Renal cortical epithelial cell (primary cell): ENCODE measurements at places on chromosomes 3 and 15.

- DNase-seq: no peak
These were observed 1044.0 kb downstream of the IGSF11 start for GRCh38 chr3:117990627-117991026.

GRCh38 chr3:105195260-105195659 is 171.4 kb upstream of the ALCAM start:
- peak; percentile 70 for DNase-seq

DNA sequence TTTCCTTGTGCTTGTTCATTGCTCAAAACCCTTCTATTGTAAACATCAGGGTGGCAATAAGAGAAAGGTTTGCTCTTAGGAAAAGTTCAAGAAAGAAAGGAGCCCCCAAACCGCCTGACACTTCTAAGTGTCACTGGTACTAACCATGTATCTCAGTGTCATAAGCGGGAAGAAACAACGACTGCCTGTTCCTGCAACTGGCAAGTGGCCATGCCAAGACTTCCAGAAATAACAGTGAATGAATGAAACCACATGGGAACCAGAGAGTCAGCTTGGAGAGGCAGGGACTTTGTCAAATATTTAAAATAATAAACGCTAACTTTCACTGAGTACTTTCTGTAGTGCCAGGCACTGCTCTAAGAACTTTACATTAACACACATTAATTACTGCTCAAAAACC is 1.1 kb downstream of the PLSCR2 start:
- peak; percentile 1 for DNase-seq

- DNase-seq: no peak
These were observed 7.2 kb upstream of the IQCF6 start for GRCh38 chr3:51786267-51786666.

DNA sequence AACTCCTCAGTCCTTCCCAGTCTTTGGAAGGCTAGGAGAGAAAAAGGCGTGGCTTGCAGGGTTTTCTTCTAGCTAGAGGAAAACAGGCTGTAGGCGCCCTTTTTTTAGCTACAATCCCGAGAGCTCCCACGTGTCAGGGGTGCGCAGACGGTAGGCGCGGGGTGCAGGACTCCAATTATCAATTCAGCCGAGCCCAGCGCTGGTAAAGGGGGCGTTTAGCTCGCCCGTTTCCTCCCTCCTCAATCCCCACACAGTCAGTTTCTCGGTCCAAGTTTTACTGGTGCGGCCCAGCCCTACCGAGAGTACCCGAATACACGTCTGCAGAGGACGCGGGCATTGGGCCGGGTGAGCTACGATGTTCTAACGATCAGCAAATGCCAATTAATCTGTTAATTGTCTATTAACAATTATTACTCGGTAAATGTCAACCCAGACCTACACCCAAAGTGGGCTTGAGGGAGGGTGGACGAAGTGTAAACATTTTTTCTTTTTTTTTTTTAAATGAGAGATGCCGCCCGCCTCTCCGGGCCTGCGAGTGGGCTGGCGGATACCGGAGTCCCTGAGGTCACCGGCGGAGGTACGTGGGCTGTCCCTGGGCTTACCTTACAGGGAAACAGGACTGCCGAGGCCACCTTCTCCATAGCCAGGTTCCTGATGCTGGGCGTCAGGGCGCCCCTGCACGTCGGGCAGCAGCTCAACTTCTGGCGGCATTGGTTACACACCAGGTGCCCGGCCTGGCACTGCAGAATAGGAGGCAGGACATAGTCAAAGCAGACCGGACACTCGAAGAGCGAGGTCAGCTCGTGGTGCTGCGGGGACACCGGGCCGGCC is 923 bp downstream of the SIAH2 start:
- DNase-seq: peak; percentile 59

DNA sequence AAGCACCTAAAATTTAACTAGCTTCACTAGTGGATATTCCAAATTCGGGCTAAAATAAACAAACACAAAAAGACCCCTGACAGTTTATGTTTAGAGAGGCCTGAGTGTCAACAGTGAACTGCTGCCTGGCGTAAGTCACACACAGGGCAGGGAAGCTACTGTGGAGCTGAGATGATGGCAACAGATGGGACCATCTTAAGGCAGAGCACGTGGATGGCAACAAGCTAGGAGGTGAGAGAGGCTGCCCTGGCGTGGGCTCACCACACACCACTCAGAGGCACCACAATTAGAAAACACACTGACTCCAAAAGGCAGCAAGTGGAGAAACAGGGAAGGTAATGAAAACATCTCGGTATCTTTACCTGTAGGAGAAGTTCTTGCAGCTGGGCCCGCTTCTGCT is 93.3 kb downstream of the ATP1B3 start:
- DNase-seq: no peak

- DNase-seq: peak; percentile 77
These were observed 42.9 kb downstream of the PLCH1 start for GRCh38 chr3:155701882-155702465.

DNA sequence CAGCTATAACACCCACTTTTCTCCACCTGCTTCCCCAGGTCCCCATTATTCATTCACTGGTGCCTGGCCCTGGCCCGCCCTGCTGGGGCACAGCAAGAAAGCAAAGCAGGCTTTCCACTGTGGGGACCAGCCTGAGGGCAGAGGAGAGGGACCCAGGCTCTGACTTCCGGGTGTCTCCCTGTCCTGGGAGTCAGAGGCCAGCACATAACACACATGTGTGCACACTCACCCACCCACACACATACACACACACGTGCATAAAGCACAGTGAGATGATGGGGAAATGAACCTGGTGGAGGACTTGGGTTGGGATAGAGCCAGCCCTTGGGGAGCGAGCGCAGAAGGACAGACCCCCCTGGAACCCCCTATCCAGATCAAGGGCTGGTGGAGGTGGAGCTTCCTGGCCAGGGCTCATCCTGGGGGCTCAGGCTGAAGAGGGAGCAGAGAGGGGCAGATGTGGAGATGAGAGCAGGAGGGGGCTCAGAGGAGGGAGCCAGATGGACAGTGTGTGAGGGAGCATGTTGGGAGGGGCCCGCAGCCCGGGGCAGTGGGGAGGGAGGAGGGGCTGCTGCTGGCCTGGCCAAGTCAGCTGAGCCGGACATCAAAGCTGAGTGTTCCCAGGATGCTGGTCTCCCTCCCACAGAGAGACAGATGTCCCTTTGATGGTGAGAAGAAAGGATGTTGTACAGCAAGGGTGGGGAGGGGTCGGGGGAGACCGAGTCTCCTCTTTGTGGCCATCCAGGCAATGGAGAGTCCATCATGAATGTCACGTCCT is 78.2 kb downstream of the LINGO1 start:
- DNase-seq: no peak

GRCh38 chr3:15403965-15404364 is 23.4 kb downstream of the METTL6 start:
- DNase-seq: no peak

DNA sequence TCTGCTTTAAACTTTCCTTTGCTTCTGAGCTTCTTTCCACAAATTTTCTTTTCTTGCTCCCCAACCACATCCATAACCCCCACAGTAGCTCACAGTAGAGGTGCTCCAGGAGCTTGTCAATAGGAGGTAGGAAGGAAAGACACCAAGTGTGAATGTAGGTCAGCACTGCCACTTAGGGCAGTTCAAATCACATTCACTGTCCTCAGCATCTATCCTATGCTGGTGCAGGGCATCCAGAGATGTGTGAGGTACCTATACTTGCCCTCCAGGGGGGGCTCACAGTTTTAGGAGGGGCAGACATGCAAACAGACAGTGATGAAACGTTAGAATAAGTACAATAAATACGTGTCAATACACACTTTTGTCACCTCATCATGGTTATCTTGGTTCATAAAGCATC is 1.5 kb upstream of the SPSB4 start:
- no peak for DNase-seq

DNA sequence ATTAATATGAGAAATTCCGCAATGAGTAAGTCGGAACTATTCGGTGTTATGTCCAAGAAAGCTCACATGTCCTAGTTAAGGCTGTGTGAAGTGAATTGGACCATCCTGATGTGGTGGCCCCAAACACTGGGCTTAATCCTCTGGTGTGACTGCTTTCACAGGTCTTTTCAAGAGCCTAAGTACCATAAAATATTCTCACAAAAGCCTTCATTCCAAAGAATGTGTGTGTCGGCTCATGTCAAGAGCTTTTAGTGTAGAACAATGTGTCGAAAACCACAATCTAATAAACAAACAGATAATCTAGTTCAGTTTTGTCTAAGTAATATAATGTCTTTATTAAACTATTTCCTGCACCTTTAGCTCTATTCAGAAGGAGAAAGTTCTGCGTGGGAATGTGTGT is 311.4 kb downstream of the LPP start:
- DNase-seq: no peak

DNA sequence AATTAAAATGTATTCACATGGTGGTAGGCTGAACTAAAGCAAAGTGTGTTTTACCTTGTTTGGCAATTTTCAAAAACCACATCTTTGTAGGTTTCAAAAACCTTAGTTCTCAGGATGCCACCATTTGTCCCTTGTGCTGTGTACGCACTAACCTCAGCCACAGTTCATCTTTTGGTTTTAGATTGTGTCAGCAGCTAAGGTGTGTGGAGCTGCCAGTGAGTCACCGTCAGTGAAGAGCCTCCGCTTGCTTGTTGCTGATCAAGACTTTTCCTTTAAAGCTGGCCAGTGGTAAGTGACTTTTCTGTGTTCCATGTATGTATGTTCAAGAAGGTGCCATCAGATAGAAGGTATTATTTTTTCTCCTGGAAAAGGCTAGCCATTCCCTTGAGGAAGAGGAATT is 21.1 kb downstream of the OXNAD1 start:
- no peak for DNase-seq
